ENCODE measurements at places on chromosomes 4 and X.

DNA sequence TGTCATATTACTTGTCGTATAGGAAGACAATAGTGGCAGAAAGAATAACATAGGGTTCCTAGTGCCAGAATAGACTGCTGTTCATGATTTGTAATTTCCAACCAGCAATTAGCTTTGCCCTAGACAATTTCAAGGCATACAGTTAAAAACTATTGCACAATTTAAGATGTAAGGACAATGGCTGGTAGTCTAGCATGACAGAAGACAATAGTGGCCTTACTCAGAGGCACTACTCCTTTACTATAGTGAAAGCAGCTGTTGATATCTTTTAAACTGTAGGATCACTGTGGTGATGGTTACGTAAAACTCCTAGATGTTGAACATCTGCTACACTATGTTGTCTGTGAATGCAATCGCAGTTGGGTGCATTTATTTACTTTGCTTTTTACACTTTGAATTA, 234.5 kb downstream of the RBMX2 start:
- no peak for DNase-seq

- no peak for DNase-seq
Measured at GRCh38 chr4:139441029-139441428, 12.9 kb upstream of the RAB33B start.

DNA sequence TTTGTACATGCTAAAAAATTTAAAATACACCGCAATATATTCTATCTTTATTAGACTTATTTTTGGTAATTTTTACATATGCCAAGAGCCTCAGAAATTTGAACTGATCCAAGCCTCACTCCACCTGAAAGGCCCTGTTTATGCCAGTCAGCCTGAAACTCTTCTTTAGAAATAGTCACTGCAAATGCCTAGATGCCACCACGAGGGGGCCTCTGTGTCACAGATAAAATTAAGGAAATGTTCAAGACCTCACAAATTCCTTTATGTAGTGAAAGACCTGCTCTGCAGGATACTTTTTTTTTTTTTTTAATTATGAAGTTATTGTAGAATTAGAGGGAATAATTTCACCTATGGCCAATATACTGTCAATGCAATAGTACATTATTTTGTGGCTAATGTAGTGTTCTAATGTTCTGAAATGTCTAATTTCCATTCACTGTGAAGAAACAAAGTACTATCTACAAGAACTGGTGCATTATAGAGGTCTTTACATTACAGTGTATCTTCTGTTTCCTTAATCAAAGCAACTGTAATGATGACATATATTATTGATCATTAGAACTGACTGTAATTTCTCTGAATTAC, 69.8 kb downstream of the DTHD1 start:
- peak; percentile 70 for DNase-seq

DNA sequence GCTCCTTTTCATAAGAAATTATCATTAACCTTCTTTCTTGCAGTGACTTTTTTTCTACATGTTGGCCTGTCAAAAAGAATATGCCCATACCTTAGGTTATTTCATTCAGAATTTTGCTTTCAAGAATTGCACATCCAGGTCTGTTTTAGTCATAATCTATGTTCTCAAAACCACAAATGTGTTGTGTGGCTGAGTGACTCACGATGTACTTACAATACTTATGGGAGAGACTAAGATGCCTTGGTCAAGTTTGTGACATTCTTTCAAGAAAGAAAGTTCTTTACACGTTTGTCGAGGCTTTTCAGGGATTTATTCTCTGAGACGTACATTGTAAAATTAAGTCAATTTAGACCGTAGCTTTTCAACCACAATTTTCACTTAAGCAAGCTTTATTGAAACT, 396.7 kb downstream of the FSTL5 start:
- DNase-seq, result no peak

DNA sequence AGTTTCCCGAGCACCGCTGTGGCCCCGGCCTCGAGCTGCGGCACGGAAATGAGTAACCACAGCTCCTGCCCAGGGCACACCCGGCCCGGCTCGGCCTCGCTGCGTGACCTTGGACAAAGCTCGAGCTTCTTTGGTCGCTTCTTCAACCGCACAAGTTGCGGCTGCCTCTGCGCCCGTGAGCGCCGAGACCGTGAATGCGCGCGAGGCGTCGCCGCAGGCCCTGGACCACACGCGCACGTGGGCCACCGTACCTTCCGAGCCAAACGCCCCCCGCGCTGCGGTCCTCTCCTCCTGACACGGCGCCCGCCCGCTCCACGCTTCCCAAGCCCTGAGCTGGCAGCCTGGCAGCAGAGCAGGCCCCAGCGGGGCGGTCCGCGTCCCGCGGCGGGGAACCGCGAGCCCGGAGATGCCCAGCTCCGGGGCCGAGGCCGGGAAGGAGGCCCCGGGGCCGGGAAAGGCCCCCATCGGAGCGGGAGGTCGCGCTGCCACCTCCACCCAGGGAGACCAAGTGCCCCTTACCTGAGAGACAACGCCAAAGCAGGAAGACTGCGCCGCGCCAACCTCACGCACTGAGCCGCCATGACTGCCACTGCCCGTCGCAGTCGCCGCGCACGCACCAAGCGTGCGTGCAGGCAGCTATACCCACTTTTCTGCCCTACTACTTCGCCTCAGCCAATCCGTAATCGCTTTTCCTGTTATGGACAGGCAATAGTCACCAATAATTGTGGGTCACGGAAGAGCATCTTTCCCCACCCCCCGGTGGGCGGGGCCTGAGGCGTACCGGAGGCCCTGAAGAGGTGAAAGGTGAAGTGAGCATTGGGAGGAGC, at the start of gene GRPEL1:
GRPEL1 (minus strand) TSS at position 613 of the 827 bp plus-strand sequence; CDS start at position 581, 32 bp downstream.
- peak; percentile 100 for DNase-seq

DNA sequence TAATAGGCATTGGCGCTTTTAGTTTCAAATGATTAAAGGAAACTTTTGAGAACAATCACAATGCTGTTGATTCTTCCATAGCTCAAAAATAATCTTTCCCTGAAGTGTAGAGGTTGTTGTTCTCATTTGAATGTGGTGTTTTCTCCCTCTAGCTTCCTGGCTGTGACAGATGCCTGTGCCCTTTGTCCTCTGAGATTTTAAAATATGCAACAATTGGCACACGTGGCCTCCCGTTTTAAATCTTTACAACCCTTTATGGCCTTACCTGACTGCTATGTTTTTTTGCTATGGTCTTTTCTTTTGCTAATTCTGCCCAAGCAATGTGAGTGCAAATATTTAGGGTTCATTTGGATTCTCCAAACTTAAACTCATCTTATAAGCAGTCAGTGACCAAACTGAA, 22.9 kb upstream of the CASK start:
- DNase-seq, result no peak

GRCh38 chr4:175973027-175973923, 92.4 kb upstream of the WDR17 start:
- no peak for DNase-seq

DNA sequence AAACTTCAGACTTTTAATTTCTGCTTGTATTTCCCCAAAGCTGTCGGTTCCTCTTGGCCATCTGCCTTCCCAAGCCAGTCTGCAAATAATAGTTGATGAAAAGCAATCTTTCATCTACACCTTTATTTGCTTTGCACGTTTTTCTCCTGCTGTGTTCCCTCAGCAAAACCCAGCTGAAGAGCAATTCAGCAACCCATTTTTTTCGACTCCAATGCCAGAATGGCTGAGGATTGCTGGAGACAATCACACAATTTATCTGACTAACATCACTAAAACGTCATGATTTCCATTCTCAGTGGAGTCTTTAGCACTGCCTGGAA, 94.3 kb downstream of the GPRIN3 start:
- no peak for DNase-seq

DNA sequence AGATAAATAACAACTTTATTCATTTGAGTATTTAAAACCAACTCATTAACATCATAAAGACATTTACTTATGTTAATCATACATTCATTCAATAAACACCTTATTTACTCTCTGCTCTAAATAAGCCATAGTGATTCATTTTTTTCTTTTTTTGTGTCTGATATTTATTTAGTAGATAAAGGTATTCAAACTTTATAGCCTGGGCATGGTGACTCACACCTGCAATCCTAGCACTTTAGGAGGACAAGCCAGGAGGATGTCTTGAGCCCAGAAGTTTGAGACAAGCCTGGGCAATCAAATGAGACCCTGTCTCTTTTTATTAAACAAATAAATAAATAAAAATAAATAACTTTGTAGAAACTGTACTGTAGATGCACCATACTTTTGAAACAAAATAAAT, 771.3 kb upstream of the PCDH7 start:
- DNase-seq, result no peak

- DNase-seq, result no peak
Measured at GRCh38 chr4:123133397-123134050, 211.1 kb upstream of the NUDT6 start.

GRCh38 chrX:34880656-34881055, 61.9 kb upstream of the FAM47B start:
- no peak for DNase-seq

- no peak for DNase-seq
Measured at GRCh38 chr4:73053974-73054480, 15.5 kb downstream of the COX18 start.

GRCh38 chr4:158125310-158125709, 47.5 kb downstream of the GASK1B start:
- no peak for DNase-seq

DNA sequence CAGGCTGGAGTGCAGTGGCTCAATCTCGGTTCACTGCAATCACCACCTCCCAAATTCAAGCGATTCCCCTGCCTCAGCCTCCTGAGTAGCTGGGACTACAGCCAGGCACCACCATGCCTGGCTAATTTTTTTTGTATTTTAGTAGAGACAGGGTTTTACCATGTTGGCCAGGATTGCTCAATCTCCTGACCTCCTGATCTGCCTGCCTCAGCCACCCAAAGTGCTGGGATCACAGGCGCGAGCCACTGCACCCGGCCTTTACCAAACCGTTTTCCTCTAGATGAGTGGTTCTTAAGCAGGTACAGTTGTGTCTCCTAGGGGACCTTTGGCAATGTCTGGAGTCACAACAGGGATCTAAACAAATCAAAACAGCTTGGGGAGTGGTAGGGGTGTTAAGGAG, 11.6 kb downstream of the AMELX start:
- DNase-seq, result no peak

DNA sequence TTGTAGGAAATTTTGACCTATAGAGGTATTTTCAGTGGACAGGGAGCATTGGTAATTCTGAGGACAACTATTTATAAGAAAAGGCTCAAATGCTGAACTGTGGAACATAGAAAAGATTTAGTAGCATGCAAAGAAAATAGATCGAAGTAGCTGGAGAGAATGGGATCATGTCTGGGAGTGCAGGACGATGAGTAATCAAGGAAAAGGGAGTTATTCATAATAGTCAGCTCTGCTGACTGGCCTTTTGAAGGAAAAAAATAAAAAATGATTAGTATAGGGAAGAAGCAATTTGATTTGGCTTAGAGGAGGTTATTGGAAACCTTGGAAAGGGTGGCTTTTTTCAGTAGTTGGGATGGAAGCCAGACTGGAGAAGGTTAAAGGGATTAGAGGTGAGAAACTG, 22.9 kb upstream of the ANK2 start:
- no peak for DNase-seq

DNA sequence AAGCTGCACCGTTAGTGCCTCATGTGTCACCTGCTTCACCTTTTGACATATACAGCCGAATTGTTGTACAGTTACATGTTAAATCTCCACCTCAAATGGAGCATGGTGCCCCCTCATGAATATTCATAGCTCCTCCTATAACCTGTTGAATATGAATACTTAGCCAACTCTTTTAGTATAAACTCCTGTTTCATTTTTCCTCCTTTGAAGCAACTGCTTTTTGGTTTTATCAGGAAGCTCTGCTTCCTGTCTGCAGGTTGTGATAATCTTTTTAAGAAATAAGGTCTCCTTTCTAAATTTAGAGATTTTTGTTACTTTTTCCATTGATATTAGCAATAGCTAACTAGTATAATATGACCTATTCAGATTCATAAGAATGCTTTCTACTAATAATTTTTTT, 1429.2 kb upstream of the AGA start:
- no peak for DNase-seq

GRCh38 chrX:79270401-79270800, 96.7 kb downstream of the ITM2A start:
- peak; percentile 66 for DNase-seq

DNA sequence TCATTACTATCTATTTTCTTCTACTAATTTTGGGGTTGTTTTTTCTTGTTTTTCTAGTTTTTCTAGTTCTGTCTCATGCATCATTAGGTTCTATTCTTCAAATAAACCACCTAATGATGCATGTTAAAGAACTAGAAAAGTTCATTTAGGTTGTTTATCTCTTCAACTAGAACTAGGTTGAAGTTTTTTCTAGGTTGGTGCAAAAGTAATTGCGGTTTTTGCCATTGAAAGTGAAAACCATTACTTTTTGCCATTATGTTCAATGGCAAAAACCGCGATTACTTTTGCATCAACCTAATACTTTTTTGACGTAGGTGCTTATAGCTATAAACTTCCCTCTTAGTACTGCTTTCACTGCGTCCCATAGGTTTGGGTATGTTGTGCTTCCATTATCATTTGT, 64.4 kb upstream of the SLC7A3 start:
- no peak for DNase-seq

DNA sequence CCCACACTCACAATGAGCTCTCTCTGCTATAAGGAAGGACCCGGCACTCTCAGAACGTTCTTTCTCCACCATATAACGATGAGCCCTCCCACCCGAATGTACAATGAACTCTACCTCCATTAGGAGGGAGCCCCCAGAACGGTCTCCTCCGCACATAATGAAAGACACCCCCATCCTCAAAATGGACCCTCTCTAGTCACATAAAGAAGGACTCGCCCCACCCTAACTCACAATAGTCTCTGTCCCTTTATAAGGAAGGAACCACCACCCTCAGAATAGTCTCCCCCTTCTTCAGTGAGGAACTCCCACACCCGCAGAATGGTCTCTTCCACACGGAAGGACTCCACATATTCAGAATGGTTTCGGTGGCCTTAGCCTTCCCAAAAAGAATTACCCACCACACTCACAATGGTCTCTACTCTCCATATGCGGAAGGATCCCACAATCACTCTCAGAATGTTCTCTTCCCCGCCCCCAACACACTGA, 477 bp downstream of the SLC35A2 start:
- no peak for DNase-seq

GRCh38 chr4:106502106-106502699, 133.6 kb upstream of the GIMD1 start:
- peak; percentile 84 for DNase-seq

DNA sequence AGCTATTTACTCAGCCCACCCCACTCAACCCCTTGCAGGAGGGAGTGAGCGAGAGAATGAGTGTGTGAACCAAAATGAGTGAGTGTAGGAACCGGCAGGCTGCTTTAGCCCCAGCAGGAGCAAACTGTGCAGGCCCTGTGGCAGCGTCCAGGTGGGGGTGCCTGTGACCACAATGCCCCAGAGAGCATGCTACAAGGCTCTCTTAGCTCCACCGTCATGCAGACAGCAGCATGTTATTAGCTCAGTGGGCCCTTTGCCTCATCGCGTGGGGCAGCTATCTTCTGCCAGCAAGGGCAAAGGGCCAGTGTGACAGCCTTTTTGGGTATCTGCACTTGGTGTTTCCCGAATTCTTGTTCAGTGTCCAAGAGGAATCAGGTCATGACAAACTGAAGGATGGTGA, 271.3 kb downstream of the GPM6A start:
- no peak for DNase-seq

Data from neural progenitor cell (in vitro differentiated cells).